ENCODE measurements at places on chromosomes 16 and 17.

- DNase-seq = no peak
Observed at GRCh38 chr17:21294321-21295035, 10.0 kb downstream of the MAP2K3 start.

DNA sequence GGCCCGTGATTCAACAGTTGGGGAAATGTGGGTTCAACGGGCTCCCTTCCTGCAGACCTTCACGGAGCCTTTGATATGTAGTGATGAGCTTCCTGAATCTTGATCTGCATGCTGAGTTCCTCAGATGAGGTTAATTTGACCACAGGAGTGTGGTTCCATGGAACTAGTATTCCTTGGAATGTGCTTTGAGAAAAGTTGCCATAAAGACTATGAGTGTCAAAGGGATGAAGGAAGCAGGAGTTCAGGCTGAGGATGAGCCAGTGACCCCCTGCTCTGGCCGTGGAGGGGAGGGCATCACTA lies 229.2 kb downstream of the MSI2 start:
- no peak for DNase-seq

DNA sequence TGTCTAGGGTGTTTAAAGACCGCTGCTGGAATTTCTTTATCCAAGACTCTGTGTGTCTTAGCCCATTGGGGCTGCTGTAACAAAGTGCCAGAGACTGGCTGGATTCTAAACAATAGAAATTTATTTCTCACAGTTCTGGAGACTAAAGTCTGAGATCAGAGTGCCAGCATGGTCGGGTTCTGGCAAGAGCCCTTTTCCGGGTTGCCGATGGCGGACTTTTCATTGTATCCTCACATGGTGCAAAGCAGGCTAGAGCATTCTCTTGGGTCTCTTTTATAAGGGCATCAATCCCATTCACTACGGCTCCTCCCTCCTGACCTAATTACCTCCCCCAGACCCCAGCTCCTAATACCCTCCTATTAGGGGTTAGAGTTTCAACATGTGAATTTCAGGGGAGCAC lies 9.5 kb downstream of the NLRC5 start:
- no peak for DNase-seq

DNA sequence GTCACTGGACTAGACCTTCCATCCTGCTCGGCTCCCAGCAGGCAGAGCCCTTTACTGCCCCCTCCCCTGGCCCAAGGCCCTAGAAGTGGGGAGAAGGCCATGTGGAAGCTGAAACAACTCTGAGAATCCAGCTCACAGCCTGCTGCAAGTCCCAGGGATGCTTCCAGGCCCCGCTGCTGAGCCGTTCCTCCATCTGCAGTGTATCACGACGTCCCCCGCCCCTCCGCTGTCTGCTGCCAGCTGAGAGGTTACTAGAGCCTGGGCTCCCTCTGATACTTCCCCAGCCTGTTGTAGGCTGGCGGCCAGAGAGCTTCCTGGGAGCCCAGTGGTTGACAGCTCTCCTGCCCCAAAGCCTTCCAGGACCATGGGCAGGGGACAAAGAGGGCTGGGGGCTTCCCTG lies 118.2 kb downstream of the MGAT5B start:
- DNase-seq = no peak

- DNase-seq = no peak
Observed at GRCh38 chr16:24208710-24209109, 47.4 kb upstream of the CACNG3 start.

GRCh38 chr16:11051879-11052808 lies 107.8 kb downstream of the CLEC16A start:
- no peak for DNase-seq

- DNase-seq = peak; percentile 61
Observed at GRCh38 chr17:2090804-2091534, 36.1 kb downstream of the HIC1 start.

DNA sequence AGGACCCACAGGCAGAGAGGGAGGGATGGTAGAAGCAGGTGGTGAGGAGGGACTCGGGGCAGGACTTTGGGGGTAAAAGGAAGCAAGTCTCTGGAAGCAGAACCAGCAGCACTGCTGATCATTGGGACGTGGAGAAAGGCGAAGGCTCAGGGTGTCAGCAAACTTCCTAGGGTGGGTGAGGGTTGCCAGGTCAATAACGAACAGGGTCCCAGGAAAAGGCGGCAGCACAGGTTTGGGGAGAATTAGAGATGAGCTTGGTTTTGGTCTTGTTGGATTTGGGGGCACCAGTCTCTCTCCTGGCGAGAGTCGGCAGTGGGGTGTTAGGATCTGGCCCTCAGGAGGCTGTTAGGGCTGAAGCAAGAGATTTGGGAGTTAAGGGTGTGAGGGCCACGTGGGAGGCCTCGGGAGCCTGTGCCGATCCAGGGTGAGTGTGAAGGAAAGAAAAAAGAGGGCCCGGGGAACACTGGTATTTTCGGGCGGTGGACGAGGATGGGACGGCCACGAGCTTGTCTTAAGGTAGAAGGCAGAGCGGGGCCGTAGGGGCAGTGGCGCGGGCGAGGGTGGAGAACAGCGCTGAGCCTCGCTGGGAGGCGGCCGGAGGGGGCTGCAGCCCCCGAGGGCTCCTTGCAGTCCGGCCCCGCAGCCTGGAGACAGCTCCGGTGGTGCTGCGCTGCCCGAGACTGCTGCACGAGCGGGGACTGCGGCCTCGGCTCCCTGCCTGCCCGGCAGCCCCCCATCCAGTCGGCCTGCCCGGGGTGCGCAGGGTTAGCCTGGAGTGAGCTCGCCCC lies 765 bp upstream of the ADORA2B start:
- DNase-seq = no peak

DNA sequence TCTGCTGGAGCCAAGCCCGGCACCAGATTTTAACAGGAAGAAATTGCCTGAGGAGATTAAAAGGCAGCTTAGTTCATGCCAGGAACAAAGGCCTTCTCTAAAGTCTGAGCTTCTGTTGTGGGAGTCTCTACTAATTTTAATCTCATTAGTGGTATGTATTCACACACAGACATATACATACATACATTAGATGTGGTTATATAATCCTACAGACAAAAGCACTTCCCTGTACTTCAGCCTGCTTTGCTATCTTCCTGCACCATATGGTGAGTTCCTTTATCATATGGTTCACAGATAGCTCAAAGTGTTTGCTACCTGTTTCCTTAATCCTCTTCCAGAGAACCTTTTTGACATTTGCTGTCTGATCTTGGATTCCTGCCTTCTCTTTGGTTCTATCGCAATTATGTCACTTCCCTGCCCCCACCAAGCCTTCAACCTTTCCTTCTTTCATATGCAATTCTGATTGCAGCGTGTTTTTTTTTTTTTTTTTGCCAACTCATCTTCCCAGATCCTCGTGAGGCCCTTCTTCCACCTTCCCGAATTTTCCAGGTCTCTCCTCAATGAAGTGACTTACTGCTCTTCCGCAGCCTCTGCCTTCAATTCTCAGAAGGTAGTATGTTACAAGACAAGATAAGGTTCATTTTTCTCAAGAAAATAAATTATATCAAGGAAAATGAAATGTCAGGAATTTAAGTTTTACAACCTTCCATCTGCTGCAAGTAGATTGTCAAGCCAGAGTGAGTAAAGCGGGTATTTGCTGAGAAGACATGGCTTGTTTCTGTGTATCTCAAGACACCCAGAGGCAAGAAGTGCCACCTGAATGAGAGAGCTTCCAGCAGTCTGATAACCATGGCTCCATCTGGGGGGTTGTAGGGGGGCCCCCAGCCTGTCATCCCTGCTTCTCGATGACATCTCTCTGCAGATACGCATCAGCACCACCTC lies 120.2 kb upstream of the CACNG3 start:
- DNase-seq = no peak

DNA sequence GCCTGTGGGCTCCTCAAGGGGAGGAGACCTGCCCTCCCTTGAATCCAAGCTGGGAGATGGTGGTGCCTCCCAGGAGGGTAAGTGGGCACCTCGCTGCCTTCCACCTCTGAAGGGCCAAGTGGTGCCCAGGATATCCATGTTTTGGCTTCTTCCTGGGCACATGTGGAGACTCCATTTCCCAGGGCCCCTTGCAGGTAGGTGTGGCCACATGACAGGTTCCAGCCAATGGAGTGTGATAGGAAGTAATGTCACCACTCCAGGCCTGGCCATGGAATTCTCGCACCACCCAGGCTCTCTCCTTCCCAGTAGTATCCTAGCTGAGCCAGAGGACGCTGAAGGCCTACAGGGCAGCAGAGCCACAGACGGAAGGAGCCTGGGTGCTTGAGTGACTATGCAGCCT lies 17.6 kb upstream of the PEMT start:
- no peak for DNase-seq

DNA sequence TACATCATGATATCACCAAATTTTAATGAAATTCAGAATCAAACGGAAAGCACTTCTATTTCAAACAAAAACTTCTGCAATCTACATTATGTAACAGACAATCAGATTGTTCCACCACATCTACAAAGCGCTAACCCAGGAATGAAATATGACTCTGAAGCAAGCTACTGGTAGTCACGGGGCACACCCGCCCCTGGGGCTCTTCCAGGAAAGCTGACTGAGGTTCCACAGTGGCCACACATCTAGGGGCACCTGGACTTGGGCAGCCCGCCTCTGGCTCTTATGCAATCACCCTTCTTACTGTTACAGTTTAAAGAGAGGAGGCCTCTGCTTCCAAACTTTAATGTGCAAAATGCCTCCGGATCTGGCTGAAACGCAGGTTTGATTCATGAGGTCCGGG lies 27.5 kb downstream of the ZCCHC14 start:
- peak; percentile 95 for DNase-seq

DNA sequence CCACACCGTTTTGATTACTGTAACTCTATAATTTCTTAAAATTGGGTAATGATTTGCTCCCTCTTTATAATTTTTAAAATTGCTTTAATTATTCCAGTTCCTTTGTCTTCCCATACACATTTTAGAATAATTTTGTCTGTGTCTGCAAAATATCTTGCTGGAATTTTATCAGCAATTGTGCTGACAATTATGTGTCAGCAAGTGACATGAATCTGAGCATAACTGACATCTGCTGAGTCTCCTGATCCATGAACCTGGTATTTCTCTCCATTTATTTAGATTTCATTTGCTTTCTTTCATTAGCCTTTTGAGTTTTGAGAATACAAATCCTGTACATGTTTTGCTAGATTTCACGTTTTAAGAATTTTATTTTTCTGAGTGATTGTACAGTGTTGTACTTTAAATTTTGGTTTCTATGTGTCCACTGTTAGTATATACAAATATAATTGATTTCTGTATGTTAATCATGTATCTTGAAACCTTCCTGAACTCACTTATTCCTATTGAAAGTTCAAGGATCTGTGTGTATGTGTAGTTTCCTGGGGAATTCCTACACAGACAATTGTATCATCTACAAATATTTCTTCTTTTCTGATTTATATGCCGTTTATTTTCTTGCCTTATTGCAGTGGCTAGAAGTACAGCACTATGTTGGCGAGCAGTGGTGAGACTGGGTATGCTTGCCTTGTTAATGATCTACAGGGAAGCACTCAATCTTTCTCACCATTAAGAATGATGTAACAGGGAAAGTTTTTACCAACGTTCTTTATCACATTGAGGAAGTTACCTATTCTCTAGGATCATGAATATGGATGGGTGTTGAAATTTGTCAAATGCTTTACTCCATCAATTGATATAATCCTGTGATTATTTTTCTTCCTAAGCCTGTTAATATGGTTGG lies 45.2 kb downstream of the N4BP1 start:
- no peak for DNase-seq

DNA sequence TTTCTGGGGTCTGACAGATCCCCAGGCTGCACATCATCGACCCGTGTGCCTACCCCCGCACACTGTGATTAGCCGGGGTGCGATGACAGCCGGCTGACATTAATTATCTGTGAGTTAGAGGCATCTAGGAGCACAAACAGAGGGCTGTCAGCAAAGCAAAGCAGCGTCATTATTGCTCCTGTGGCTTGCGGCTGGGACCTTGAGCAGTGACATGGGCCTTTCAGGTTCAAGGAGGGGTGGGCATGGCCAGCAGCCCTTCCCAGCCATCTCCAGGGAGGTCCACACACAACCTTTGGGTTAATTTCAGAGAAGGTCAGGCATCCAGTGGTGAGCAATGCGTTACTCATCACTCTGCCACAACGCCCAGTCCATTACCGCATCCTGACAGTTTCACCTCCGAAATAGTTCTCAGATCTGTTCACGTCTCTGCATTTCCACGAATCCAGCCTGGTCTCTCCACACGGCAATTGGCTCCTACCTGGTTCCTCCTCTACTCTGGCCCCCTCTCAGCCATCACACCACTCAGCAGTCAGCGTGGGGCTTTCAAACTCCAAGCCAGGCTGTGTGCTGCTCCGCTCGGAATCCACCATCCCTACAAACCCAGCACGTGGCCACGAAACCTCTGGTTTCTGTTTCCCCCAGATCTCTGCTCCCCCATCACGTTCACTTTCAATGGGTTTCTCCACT lies 249.7 kb upstream of the C16orf82 start:
- no peak for DNase-seq

DNA sequence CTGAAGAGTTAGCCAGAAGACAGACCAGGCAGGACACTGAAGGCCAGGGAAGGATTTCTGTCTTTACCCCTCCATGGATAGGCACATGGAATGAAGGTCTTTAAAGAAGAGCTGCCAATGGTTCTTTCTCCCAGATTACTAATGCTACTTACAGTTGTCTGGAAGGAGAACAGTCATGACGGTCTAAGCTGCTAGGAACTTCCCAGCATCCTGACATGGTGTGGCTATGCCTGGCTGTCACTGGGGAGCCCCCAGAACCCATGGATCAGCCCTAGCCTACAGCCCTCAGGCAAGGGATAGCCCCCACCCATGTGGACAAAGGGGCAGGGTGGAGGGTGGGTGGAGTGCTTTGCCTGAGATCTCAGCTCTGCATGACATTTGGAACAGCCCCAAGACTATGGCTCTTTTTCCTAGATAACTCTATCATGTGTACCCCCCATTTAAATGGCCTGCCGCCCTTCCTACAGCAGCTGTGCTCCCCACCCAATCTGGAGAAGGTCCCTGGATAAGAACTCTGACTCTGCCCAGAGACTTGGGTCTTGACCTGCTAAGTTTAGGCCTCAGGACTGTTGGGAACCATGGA lies 9.2 kb upstream of the KAT7 start:
- DNase-seq = no peak

- DNase-seq = no peak
Observed at GRCh38 chr17:82317394-82318168, at the start of gene CD7. Gene CD7, minus strand, starts transcription at chr17:82317608. Its CDS starts 113 bp downstream, at chr17:82317495.

Data from gastrocnemius medialis (tissue), 4 donors.